Left forelimb (tissue), 1 donor: ENCODE measurements at places on chromosomes 16 and 17.

- DNase-seq, result peak; percentile 45
These were observed 22.5 kb upstream of the ICAM2 start for GRCh38 chr17:64042700-64043485.

- DNase-seq, result no peak
These were observed 110.7 kb downstream of the WWOX start for GRCh38 chr16:78209951-78210661.

GRCh38 chr16:50675686-50676610 lies 5.2 kb downstream of the SNX20 start:
- no peak for DNase-seq

DNA sequence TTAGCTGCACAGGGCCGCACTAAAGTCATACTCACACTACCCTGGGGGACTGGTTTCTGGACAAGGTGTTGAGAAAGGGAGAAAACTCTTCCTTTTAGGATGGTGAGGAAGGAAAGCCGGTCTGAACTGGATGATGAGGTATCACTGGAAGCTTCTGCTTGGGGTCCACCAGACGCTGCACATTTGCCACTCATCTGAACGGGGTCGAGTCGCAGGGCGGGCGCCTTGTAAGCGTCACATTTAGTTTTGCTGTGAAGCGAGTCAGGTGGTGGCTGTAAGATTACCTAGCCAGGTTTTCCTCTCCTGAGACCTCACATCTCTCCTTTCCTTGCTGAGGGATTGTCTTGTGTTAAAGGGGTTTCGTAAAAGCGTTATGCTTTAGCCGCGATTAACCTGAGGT lies 2.3 kb downstream of the JPT2 start:
- DNase-seq, result no peak

DNA sequence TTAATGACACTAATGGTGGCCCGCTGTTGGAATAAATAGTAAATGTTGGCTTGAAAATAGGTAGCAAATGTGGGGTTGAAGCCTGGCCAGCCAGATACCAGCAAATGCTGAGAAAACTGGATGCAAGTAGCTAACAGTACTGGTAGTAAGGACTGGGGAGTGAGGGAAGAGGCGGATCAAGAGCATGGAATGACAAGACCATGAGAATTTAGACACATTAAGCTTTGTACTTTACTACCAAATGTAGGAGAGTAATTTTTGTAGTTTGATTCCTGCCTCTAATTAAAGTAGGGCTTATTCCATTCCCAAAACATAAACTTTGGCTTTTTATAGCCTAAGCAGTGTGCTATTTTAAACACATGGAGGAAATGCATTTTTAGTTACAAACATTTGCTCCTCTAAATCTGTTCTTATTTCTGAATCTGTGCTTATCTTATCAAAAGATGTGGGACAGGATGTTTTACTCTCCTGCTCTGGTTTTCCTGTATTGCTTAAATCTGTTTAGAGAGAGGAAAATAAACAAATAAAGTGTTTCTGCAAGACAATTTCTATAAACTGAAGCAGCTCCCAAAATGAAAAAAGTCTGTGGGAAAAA lies 44.1 kb downstream of the CFDP1 start:
- no peak for DNase-seq

DNA sequence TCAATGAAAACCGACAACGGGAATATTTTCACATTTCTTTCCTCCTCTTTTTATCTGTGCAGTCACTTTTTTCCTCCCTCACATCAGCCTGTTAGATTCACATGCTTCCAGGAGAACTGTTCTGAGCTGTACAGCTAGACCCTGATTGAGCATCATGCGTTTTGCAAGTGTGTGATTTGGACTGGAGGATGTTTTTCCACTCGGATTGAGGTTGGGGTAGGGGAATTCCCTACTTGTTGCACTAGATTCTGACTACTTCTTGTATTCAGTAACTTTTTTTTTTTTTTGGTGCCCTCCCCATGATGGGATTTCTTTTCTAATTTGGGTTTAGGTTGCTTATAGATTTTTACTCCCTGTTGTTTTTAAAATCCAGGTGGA lies 4.8 kb downstream of the MSI2 start:
- DNase-seq, result no peak
